ENCODE measurements at places on chromosomes 1 and 21. TPM values are rescaled to one million over a fixed set of nuclear protein-coding genes. Genes with fewer than 3 reads are reported as not detected.

DNA sequence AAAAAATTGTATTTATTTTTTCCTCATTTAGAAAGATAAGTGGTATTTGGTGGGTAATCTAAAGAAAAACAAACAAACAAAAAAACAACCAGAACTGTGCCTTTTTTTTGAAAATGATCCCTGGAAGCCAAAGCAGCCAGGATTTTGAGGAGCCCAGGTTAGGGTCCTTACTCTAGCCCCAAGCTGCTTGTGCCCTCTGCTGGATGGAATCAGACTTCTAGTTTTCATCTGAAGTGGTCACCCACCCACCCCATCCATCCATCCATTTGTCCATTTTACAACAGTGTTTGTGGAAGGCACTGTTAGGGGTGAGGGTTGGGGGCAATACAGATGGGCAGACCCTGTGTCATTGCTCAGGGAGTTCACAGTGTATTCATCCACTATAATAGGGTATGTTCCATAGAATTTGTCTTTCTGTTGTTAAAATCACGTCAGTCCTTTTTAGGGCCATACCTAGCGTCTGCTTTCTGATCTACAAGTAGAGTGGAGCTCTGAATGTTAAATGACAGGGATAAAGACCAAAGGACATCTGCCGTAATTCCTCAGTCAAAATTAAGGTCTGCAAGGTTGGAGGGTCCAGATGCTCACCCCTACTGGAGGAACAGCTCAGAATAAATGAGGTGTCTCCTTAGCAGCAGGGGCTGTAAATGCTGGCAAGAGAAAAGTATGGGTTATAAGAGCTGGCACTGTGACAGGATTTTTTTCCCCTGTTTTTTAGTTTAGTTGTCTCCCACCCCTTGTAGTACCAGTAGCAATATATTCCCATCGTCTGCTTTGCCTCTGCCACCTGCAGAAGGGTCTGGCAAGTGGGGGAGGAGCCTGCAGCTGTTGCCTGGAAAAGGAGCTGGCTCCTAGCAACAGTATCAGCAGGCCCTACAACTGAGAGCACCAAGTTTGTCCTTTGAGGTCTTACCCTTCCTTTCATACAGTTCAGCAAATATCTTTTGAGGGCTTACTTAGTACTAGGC, 3.2 kb downstream of the LRRC42 start:
- no peak for DNase-seq

DNA sequence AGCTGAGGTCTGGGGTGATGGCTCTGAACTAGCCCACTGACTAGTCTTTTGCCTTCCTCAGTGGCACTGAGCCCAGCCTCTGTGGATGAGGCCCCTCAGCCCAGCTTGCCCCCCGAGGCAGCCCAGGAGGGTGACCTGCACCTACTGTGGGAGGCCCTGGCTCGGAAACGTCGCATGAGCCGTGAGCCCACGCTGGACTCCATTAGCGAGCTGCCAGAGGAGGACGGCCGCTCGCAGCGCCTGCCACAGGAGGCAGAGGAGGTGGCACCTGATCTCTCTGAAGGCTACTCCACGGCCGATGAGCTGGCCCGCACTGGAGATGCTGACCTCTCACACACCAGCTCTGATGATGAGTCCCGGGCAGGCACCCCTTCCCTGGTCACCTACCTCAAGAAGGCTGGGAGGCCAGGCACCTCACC, 87.8 kb downstream of the TRIM11 start:
- DNase-seq: no peak

DNA sequence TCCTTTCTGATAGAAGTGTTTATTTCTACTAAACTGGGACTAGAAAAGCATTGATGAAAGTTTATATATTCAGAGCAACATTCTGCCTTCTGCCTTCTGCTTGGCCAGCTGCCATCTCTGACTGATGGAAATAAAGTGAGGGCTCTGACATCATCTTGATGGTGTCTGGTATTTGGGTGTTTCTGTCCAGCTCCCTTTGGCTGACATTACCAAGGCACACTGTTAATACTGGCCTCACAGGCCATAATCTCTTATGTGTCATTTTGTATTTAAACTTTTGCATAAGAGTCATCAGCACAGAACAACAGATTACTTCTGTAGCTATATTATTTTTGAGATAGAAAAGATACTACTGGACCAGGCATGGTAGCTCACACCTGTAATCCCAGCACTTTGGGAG, 216.9 kb downstream of the RYR2 start:
- DNase-seq: no peak

The NAXE gene
- 116 TPM for total RNA-seq

The ASH1L gene
- 40.3 TPM for total RNA-seq

Measured in Right ventricle myocardium inferior (tissue), 1 donor.